Ovary (tissue), 10 donors: ENCODE measurements at places on chromosomes 5 and 9.

- no peak for DNase-seq
Observed at GRCh38 chr9:136100700-136101614, 5.9 kb upstream of the NACC2 start.

DNA sequence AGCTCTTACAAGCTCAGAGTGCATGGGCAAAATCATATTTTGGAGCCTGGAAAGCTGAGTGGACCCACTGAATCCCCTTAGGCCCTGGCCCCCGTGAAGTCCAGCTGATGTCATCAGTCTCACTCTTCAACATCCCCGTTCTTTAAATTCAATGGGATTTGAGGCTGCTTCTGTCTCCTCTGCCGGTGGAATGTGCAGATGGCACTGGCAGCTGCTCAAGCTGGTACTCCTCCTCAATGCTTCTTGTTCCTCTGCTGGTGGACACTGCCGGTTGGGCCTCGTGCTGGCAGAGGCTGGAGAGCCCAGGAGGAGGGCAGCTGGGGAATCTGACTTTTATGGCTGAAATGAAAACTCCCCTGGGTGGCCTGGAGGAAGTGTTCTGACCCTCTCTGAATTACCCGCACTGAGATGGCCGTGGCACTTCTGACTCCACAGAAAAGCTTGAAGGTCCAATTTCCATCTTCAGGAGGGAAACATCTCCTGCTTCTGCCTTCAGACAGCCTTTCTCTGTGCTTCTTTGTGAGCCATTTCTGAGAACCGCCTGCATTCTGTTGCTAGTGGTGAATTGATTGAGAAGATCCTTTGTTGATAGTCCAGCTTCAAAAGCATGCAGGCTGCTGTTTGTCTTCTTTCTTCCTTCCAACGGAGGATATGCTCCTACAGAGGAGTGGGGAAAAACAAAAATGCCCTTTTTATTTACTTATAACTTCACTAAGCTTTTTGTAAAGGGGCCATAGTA, 298.9 kb downstream of the TMEM38B start:
- DNase-seq = no peak

- no peak for DNase-seq
Observed at GRCh38 chr5:95110118-95110517, 174.8 kb downstream of the MCTP1 start.

DNA sequence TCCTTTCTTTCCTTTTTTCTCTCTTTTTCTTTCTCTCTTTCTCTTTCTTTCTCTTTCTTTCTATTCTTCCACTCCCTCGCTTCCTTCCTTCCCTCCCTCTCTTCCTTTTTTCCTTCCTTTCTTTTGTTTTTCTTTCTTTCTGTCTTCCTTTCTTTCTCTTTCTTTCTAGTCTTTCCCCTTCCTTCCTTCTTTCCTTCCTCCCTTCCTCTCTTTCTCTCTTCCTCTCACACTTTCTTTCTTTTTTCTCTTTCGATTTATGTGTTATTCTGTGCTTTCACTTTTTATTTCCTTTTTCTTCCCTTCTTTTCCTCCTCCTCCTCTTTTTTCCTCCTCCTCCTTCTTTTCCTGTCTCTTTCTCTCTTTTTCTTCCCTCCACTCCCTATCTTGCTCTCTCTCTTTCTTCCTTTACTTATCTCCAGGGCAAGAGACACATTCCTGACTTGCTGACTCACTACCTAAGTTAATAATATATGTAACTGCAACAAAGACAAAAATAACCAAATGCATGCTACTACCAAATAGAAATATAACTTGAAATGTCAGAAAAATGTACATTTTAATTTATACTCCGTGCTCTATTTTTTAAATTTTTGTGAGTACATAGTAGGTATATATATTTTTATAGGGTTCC, 445.5 kb downstream of the GABRG2 start:
- no peak for DNase-seq

DNA sequence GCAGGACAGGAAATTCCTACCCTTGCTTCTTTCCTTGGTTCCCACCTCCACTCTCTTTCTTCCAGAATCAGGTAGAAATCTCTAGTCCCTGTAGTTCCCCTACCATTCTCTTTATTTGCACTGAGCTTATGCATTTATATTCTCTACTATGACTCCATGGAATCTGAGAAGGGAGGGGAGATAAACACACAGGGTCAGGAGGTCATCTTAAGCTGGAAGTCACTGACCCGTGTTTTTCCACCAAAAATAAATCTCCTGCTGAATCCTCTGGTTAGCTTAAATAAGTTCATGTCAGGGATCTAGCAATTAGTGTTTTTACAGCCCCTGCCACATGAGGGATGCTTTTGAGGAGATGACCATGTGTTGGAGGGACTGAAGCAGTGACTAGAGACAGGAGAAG, 3.7 kb downstream of the ACTL7B start:
- DNase-seq = no peak

GRCh38 chr9:4547016-4547415, 56.7 kb downstream of the SLC1A1 start:
- no peak for DNase-seq

DNA sequence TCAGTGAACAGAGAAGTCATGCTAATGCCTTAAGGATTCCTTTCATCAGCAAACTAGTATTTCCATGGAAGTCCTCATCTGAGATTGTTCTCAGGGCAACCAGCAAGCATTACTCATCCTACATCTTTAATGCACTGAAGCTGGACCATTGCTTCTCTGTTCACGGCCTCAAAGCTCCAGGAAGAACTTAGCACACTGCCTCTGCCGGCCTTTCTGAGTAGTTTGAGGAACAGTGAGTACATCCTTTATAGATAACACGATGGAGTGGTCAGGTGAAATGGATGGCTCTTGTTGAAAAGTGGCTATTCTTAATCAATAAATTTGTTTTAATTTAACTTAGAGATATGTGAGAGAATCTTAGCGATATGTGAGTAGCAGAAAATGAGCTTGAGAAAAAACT, 35.8 kb downstream of the MEGF10 start:
- DNase-seq = no peak

DNA sequence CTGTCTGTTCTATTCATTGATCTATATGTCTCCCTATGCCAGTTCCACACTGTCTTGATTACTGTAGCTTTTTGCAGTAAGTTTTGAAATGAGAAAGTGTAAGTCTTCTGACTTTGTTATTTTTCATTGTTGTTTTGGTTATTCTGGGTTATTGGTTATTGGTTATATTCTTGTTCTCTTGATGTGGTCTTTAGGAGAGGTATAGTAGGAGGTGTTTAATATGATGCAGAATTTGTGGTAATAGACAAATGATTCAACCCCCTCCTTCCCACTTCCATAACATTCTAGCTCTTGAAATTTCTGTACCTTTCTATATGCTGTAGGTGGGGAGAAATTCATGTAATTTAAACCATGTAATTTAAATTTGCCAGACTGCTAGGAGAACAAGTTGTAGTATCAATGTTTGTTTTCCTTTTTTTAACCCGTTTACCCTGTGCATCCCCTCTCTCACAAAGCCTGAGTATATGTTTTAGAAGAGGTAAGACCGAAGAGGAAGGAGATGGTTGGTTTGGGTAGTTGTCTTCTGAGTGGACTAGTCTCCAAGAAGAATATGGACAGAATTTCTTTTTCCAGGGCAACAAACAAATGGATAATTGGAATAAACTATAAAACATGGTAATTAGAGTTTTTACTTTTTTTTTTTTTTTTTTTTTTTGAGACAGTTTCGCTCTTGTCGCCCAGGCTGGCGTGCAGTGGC, 19.2 kb downstream of the ANKHD1 start:
- no peak for DNase-seq

- no peak for DNase-seq
Observed at GRCh38 chr9:123282362-123283047, 14.1 kb upstream of the STRBP start.

DNA sequence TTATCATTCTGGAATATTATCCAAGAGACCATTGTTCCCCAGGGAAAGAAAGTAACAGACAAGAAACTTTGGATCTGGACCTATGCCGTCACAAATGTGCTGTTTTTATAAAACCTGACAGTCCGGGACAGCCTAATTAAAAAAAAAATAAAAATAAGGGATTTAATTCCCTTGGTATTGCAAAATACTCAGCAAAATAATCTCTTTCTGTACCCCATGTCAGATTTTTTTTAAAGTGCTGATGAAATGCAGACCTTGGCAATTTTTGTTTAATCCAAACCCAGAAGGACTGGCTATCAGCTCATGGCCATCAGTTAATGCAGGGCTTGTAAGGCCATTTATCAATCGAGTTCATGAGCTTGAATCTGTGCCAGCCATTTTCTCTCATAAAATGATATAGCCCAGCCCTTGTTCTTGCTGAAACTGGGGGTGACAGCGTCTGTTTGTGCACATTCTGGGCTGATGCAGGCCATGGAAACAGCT, 162.7 kb upstream of the S1PR3 start:
- DNase-seq = no peak

DNA sequence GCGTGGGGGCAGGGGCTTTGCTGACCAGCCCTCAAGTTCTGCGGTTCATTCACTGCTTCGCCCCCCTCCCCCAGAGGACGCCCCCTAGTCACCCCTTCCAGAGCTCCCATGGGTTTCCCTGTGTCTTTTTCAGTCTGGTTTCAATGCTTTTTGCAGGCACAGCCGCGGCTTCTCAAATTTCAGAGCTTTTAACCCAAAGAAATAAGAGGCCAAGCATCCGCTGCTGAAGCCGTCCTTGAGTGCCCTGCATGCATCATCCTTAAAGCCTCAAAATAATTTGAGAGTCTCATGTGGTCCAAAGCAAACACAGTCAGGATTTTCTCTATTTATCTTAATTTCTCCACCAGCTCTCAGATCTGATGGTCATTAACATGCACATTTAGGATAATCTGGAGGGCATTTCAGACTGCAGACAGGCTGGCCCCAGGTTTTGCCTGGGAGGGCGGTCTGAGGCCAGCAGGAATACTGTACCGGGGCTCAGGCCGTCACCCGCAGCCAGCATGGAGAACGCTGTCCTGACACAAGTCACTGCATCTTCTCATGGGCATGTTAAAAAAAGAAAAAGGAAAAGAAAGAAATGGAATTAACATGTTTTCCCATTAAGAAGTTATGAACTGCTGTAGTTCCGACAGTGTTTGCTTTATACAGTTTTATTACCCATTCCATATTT, 420.8 kb upstream of the IRX4 start:
- DNase-seq = no peak

GRCh38 chr5:174706997-174707572, 17.3 kb upstream of the MSX2 start:
- no peak for DNase-seq

GRCh38 chr5:53537711-53538110, 22.7 kb upstream of the NDUFS4 start:
- no peak for DNase-seq

DNA sequence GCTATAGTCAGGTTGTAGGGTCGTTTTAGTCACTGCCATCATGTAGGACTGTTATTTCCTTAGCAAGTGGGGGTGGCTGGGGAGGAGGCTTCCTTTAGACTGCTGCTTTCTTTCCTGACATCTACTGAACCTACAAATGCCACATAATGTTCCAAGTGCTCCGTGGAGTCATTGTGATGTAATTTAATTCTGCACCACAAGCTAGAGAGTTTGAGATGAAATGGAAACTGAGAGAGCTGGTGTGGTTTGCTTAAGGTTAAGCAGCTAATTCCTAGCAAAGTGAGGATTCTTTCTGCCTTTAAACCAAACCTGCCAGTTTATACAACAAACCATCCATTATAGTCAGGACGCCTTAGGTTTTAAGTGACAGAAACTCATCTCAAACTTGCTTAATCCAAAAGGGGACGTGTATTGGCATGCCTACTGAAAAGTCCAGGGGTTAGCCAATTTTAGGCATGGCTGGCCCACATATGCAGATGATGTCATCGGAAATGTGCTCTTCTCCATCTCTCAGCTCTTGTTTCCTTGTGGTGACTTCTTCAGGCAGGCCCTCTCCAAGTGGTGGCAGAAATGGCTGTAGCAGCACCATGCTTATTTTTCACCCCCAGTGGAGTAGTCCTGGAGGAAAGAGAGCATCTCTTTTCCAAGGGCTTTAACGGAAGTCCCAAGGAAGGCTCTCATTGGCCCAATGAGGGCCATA, 30.5 kb downstream of the ZNF618 start:
- DNase-seq = no peak

- no peak for DNase-seq
Observed at GRCh38 chr5:136726506-136726905, 361.2 kb upstream of the TRPC7 start.

- DNase-seq = no peak
Observed at GRCh38 chr5:143737062-143737461, 74.9 kb upstream of the HMHB1 start.

DNA sequence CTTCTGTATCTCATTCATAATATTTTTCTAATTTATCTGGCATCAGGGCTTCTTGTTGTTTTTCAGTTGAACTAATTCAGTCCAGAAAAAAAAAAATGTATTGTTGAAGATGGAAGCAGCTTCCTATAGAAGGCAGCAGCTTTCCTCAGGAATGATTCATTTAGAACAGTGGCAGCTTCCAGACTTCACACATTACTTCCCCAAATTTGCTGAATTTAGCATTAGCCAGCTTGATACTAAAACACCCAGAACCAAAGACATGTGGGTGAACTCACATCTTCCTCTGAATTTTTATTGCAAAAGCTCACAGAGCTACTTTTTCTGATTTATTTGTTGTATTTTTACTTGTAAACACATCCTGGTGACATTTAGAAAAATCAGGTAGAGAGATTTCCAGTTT, 53.8 kb downstream of the HCN1 start:
- DNase-seq = no peak

DNA sequence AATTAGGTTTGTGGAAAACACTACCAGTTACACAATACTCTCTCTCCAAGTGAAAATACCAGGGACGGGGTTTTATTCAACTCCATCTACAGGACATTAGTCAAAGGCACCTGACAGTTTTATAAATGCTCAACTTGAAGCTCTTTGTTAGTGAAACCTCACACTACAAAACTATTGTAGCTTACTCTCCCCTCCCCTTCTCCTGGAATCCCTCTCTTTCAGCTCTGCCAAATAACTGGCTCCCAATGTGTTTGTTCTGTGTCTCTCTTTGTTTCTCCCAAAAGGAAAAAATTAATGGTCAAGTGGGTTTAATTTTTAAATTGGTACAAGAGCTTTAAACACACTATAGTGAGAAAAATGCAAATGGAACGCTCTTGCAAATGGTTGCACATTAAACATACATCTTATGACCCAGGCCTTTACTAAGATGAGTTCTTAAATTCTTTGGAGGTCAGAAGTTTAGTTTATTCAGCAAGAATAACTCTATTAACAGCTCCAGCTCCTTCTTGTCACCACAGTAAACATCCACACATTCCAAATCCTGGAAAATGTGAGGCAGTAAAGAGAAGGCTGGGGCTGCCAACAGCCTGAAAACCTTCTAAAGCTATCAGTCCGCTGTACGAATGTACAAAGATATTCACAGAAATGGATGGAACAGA, 48.4 kb downstream of the ZNF608 start:
- no peak for DNase-seq
